ENCODE measurements at places on chromosomes 16 and 17.

GRCh38 chr16:70635336-70636016 lies 10.9 kb upstream of the IL34 start:
- DNase-seq: no peak

DNA sequence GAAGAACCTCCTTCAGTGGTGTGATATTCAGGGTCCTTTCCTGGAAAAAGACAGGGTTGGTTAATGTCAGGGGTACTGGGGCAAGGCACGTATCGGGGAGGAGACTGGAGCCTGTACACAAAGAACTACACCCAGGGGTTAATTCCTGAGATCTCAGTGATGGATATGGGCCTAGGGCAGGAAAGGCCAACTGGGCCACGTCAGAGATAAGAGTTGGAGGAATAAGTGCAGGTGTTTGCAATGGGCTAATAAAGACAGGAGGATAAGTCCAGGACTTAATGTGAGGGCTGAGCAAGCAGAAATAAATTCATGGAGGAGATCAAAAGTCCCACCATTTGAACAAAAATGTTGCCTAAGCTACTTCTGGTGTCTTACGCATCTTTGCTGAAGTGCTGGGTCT lies 10.4 kb upstream of the HERPUD1 start:
- DNase-seq: no peak

GRCh38 chr17:4800462-4801196 lies 1.5 kb downstream of the C17orf114 start:
- DNase-seq: no peak

DNA sequence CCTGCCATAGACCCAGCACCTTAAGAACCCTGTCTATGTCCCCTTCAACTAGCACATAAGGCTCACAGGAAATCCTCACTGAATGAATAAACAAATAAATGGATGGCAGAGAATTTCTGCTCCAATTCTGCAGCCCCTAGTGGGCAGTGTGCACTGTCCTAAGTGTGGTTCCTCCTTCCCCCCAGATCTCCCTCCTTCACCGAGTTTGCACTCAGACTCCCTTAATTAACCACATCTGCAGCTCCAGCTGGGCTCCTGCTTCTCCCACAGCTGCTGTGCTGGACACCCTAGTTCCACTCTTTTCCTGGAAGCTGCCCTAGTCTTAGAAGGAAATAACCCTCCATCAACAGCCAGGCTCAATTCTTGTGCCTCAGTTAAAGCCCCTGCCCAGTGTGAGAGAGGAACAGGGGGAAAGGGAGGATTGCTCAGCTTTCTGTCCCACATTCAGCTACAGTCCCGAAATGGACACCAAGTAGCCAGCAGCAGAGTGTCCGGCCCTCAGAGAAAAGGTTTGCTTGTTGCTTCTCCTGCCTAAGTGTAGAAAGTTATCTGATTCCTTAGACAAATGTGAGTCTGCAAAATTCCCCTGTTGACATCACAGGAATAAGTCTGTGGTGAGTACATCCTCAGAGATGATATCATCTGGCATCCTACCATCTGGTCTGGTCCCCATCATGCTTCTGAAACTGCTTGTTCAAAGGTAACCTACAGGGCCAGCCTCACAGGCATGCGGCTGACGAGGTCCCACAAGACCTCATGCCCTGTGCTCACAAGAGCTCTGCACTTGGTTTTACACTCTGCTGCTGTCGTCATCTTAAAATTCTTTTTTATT lies 12.3 kb downstream of the LRRC3C start:
- DNase-seq: peak; percentile 59

DNA sequence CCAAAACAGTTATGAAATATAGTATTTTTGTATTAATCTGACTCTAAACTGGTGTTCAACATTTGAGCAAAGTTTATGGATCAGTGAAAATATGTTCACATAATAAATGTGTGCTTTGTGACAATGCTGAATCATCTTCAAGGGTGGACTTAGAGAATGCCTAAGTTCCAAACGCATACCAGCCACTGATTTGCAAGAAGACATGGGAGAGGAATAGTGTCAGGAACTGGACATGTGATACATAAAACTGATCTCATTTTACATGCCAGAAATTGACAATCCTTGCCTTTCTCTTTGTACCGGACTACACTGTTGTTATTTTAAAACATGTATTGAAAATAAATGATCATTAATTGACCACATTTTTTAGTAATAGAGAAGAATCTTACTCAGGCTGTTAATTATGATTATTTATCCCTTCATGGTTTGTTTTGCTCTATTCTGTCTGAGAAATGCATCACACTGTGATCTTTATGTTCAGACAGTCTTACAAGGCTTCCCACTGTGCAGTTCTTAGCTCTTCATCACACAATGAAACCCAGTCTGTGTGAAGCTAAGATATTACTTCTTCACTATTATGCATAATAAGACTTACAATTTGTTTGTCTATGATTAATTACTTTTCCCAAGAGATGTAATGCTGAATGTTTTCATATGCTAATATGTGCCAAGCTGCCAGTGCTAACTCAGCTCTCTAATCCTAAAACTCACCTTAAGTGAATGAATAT lies 1180.6 kb upstream of the CDH8 start:
- no peak for DNase-seq

- no peak for DNase-seq
Measured at GRCh38 chr16:4257646-4258556, 14.9 kb downstream of the TFAP4 start.

- no peak for DNase-seq
Measured at GRCh38 chr17:70499067-70499786, 329.9 kb downstream of the KCNJ2 start.

DNA sequence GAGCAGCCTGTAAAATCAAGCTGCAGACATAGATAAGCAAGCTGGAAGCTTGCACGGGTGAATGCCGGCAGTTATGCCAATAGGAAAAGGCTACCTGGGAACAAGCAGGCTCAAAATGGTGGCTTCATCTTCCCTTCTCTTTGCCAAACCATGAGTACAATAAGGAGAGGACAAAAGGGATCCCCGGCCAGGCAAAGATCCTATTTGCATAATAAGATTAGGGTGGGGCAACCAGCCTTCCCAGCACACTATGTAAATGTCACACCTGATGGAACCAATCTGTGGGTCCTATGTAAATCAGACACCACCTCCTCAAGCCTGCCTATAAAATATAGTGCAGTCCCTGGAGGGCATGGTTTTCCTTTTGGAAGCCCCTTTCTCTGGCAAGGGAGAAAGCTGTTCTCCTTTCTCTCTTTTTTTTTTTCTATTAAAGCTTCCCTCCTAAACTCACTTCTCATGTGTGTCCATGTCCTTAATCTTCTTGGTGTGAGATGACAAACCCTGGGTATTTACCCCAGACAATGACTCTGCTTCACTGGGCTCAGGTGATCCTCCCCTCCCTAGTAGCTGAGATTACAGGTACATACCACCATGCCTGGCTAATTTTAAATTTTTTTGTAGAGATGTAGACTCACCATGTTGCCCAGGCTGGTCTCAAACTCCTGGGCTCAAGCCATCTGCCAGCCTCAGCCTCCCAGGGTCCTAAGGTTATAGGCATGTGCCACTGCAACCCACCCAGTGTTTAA lies 44.2 kb downstream of the PSMD12 start:
- no peak for DNase-seq

DNA sequence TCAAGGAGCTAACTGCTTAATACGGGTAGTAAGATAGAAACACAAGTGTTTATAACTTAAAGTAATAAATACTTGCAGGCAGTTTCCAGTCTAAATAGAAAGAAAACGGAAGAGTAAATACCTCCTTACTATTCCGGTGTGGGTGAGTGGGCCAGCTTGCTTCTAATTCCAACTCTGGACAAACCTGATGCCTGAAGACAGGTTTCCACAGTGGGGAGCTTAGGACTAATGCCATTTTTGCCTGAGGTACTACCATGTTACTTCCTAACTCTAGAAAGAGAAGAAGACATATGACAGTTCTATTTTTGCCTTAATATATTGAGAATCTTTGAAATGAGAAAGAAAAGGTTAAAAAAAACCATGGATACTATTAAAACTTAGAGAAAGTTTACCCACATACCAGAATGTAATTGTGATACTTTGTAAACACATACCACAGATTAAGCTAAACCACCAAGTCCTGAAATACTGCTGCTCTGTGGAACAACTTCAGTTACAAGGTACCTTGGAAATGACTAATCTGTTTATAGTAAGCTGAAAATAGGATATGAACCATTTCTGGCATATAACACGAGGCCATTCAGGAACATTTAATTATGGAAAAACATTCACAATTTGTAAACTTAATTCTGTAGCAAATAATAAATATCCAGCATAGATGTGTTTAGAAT lies 70.2 kb downstream of the ZZEF1 start:
- DNase-seq: no peak

DNA sequence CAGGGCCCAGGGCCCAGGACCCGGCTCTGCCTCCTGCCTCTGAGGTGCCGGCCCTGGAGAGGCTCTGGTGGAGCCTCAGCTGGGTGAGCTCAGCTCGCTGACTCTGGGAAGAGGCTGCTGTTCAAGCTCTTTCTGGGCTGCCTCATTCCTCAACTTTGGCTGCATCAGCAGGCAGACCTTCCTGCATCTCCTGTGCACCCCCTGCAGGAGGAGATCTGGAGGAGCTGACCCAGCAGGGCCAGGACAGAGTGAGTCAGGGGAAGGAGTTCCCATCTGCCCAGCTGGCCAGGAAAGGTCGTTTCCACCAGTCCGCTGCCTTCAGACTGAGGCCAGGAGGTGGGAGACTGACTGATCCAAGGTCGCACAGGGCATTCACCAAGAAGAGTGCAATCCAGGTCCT lies 10.7 kb downstream of the CRHR1 start:
- no peak for DNase-seq

GRCh38 chr16:76535-77272 lies 1.3 kb upstream of the MPG start:
- peak; percentile 71 for DNase-seq

All from GM20000 (cell line).